ENCODE measurements at places on chromosomes 6 and 20.

- DNase-seq = no peak
Observed at GRCh38 chr6:123640567-123641187, 3.9 kb upstream of the TRDN start.

GRCh38 chr6:6752129-6752528, 163.6 kb downstream of the LY86 start:
- no peak for DNase-seq

DNA sequence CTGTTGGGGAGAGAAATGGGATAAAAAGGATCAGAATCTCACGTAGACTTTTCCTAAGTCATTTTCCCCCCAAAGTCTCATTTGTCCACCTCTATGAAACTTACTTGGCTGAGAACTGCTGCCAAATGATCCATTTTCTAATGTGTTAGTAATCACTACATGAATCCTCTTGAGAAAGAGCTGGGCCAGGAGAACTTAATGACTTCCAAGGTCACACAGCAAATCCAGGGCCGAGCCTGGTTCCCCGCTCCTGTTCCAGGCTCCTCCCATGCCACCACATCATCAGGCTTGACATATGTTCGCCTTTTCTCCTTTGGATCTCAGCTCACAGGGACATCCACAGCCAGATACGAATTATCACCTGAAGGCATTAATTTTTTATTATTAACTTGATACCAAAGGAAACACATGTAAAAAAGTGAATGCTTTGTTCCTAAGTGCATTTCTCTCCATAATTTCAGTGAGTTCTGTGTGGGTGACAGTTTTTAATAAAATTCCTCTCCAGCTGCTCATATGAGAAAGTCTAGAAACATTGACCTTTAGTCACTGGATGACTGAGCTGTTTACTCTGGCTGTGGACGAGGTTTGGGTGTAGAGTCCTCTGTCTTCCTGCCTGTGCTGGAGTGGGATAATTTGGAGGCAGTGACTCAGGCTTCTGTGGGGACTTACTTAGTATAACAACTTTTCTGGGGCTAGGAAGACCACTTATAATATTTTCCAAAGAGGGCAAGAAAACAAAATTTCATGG, 276.3 kb downstream of the PAX1 start:
- no peak for DNase-seq

DNA sequence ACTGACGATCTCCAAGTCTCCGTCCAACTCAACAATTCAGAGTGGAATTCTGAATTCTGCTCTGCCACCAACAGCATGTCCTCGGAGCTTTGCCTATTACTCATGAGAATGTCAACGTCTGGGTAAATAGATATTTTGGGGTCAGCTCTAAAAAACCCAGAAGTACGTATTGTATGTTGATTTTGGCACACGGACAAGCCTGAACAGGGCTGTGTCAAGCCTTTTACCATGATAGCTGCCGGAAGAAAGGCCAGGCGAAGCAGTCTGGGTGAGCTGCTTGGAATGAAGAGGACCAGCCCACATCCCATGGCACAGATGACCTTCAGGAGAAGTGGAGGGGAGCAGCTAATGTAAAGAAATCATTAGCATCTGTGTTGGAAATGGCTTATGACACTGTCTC, 88.0 kb upstream of the JAG1 start:
- no peak for DNase-seq

GRCh38 chr6:15246666-15247499, 1.0 kb downstream of the JARID2 start:
- no peak for DNase-seq

GRCh38 chr20:37254114-37254878, 7.3 kb downstream of the GHRH start:
- DNase-seq = no peak

DNA sequence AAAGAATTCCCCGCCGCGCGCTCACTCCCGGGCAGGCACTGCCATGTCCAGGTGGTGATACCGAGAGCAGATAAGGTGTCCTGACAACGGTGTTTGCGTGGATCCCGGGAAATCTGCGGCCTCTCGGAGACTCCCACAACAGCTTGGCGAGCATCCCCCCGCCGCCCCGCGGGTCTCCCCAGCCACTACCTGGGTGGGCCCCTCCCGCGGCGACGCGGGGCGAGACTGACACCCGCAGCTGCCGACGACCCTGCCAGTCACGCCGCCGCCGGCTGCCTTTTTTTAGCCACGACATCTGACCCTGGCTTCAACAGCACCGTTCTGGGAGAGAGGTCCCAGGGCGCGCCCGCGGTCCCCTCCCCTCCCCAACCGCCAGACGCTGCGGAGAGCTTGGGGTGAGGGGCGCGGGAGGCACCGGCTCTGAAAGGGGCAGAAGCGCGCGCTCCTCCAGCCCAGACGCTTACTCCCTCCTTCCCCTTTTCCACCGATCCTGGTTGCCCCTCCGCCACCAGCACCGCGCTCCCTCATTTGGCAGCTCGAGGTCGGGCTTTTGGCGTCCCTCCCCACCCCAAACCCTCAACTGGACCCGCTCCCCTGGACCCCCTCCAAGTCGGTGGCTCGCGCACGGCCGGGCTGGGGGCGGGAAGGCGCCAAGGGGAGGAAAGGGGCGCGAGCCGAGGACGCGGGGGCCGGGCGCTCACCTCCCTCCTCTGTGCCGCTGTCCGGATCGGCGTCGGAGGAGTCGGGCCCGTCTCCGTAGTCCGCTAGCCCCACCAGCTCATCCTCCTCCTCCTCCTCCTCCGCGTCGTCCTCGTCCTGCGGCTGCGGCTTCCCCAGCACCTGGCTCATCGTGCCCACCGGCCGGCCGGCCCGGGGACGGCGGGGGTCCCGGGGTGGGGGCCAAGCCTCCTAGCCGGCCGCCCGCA, 665 bp downstream of the RRAGD start:
- DNase-seq = peak; percentile 53

- DNase-seq = no peak
Observed at GRCh38 chr6:11497107-11497506, 40.4 kb upstream of the TMEM170B start.

Data from activated CD4-positive, CD25-positive, alpha-beta regulatory T cell treated with anti-CD3 and anti-CD28 coated beads, Interleukin-2, amount 50 U/mL, for 72 hours (primary cell).